ENCODE measurements at places on chromosomes 5 and 9. TPM values are rescaled to one million over a fixed set of nuclear protein-coding genes. Genes with fewer than 3 reads are reported as not detected.

GFI1B gene
- not detected for total RNA-seq

PCDHA12 gene
- under 0.01 TPM for total RNA-seq

RNF183 gene
- total RNA-seq = not detected

HACD4 gene
- 0.19 TPM for total RNA-seq

RALGPS1 gene
- 2.9 TPM for total RNA-seq

TENT4A gene
- total RNA-seq = 20.3 TPM

EIF4EBP3 gene
- total RNA-seq = 0.38 TPM

NR6A1 gene
- total RNA-seq = 1.1 TPM

DMRT2 gene
- not detected for total RNA-seq

FCN1 gene
- not detected for total RNA-seq

NEUROG1 gene
- not detected for total RNA-seq

LCN2 gene
- not detected for total RNA-seq

PTGES gene
- 0.33 TPM for total RNA-seq

SAP30L gene
- 17.6 TPM for total RNA-seq

ALDOB gene
- not detected for total RNA-seq

DNM1 gene
- total RNA-seq = 0.48 TPM

FIBCD1 gene
- 0.29 TPM for total RNA-seq
